ENCODE measurements at places on chromosomes 16 and 17.
A peak's percentile ranks its signal among the peaks of the same experiment; 100 is the strongest.

DNA sequence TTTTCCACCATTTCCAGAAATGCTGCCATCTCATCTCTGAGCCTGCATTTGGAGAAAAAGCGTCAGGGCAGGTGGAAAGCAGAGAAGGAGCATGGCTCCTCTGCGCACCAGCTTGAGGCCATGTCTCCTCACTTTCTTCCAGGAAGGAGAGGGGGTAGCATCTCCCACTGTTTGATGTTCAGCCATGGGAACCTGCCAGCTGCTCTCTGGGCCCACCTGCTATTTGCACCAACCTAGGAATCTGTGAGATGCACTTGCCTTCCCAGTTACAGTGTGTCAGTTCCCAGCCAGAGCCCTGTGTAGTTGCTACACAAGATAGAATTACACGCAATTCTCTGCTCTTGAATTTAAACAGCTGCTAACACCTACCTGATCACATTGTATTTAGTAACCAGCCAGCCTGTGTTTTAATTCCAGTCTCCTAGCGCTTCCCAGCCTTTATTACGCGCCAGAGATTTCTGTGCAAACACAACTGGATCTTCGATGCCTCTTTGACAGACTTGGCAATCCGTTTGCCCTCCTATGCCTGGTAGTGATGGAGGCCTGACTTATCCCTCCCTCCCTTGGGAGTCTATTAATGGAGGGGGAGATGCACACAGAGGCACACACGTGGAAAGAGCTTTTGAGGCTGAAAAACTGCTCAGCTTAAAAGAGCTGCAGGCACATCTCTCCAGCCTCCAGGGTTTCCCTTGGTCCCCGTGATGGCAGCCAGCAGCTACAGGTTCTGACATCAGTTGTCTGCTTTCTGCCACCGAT is 98.1 kb upstream of the SEC14L1 start:
- DNase-seq, result no peak

DNA sequence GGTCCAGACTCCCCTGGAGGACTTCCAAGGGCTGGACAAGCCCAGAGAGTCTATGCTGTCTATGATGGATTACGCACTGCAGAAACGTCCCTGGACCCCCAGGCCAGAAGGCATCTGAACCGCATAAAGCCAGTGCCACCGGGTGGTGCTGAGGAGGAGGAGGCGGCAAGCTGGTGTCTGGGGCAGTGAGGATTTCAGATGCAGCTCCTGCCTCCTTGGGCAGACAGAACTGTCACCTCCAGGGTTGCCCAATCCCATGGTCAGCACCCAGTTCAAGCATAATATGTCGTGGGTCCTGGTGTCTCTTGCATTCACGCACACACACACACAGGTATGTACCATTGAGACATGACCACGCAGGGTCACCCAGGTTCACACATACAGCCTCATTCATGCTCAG is 25.6 kb downstream of the RAP1GAP2 start:
- no peak for DNase-seq

DNA sequence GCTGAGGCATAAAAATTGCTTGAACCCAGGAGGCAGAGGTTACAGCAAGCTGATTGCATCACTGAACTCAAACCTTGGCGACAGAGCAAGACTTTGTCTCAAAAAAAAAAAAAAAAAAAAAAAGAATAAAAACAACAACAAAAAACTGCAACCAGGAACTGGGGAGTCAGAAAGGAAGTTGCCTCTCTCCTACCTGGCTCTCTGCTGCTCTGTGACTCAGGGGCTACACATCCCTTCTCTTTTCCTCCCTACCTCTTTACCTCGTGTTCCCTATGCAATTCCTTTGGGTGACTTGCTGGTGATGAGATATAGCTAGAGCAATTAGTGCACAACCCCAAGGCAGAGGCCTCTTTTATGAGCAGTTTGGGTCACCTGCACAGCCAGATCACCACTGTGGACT is 95.9 kb downstream of the ABCC1 start:
- no peak for DNase-seq

DNA sequence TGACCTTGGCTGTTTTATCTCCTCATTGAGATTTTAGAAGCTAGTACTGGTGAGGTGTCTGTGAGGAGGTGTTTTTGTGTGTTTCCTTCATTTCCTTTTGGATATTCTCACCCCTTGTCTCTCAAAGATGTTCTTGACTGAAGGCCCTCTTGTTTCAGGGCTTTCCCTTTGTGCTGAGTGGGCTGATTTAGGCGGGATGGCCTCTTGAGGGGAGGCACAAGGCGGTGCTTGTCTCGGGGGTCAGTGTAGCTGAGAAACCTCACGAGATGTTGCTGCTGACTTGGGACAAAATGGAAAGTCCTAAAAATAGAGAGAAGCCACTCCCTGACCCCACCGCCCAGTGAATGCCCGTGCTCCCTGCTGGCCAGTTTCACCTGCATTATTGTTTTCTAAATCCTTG is 14.2 kb downstream of the CRAMP1 start:
- DNase-seq, result no peak

- DNase-seq, result peak; percentile 61
Observed at GRCh38 chr16:4505356-4506147, 29.4 kb downstream of the HMOX2 start.

DNA sequence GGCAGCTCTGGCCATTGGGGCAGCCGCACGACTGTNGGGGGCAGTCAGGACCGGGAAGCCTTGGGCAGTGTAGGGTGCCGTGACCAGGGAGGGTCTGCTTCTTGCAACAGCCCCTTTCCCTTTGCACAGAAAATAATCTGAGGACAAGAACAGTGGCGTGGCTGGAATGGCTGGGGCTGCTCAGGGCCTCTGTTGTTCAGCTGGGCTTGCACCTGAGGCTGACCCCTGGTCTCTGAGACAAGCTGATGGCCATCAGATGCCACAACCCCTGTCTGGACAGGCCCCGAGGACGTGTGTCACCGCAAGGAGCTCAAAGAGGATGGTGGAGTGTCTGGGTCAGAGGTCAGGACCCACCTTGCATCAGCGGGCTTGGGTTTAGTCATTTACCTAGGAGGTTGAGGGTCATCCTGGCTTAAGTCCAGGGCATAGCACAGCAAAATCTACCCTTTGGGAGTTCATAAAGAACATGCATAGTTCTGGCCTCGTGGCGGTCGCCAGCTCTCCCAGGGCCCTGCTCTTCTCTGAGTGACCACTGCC is 46.9 kb downstream of the METRNL start:
- DNase-seq, result no peak

- peak; percentile 86 for DNase-seq
Observed at GRCh38 chr16:70523076-70523742, at the start of gene COG4. TSS of gene COG4 (minus strand) at chr16:70523554. CDS start at chr16:70523543, 11 bp downstream.

GRCh38 chr17:76478097-76478496 is 10.7 kb downstream of the AANAT start:
- DNase-seq, result no peak

- no peak for DNase-seq
Observed at GRCh38 chr17:7850701-7851437, 4.0 kb upstream of the TMEM88 start.
